Hindlimb muscle (tissue), 1 donor: ENCODE measurements at places on chromosomes 1 and 21.

DNA sequence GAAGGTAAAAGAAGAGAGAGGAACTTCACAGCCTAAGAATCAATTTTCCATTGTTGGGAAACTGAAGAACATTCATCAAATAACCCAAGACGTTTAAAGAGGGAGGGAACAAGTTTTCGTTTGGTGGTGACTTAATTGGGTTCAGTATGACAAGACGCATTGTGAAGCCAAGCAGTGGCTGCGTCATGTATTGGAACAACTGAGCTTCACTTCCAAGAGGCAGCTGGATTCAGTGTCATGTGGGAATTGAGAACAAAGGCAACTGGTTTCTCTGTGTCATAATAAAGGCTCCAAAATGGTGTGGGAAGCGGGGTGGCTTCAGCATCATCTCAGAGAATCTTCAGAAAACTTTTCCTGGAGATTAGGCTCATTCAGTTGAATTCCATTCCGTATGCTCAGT is 29.8 kb upstream of the RC3H1 start:
- DNase-seq: peak; percentile 34

- DNase-seq: no peak
These were observed 6.9 kb upstream of the GPATCH4 start for GRCh38 chr1:156608036-156608674.

DNA sequence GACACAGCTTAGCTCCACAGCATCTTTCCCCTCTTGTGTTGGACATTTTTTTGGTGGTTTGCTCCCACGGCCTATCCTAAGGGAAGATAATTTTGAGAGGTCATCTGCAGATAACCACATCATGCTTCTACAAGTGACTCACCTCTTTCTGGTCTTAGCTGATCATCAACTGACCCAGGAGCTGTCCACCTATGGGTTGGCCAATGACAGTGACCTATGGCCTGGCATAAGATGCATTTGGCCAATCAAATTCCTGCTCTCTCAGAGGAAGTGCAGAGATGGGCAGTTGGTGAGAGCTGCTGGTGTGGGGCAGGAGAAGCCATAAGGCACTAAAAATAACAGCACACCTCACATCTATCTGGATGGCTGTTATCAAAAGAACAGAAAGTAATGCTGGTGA is 100.0 kb upstream of the CLDN14 start:
- no peak for DNase-seq

GRCh38 chr1:81151206-81151605 is 649.5 kb upstream of the ADGRL2 start:
- DNase-seq: no peak

GRCh38 chr1:196143602-196144342 is 464.5 kb downstream of the KCNT2 start:
- DNase-seq: no peak

DNA sequence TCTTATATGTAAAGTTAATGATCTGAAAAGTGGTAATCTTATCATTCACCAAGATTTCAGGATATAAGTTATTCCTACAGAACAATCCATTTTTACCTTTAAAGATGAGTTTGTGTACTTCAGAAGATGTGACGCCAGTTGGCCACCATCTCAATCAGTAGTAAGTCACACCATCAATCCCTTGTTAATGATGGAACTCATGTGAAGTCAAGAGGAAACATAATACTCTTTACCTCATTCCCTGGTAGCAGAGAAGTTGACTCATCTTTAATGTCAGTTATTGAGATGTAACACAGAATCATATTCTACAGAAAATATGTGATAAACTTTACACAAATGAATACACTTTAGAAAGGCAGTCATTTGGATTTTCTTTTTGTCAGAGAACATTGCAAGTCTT is 38.2 kb downstream of the MRPL39 start:
- no peak for DNase-seq

DNA sequence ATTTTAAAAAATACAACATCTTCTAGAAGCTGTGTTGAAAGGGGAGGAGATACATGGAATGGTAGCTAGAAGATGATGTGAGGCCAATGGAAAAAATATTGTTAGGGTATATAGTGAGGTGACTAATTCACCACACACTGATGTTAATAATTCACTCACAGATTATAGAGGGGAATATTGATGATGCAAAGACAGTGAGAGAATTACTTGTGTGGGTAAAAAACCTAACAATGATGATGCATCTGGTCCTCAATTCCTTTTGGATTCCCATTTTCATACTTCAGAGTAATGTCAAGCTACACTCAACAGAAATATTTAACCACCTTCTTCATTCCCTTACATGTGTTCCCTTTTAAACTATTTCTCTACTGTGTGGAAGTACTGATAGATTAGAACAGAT is 169.5 kb upstream of the DPYD start:
- no peak for DNase-seq

DNA sequence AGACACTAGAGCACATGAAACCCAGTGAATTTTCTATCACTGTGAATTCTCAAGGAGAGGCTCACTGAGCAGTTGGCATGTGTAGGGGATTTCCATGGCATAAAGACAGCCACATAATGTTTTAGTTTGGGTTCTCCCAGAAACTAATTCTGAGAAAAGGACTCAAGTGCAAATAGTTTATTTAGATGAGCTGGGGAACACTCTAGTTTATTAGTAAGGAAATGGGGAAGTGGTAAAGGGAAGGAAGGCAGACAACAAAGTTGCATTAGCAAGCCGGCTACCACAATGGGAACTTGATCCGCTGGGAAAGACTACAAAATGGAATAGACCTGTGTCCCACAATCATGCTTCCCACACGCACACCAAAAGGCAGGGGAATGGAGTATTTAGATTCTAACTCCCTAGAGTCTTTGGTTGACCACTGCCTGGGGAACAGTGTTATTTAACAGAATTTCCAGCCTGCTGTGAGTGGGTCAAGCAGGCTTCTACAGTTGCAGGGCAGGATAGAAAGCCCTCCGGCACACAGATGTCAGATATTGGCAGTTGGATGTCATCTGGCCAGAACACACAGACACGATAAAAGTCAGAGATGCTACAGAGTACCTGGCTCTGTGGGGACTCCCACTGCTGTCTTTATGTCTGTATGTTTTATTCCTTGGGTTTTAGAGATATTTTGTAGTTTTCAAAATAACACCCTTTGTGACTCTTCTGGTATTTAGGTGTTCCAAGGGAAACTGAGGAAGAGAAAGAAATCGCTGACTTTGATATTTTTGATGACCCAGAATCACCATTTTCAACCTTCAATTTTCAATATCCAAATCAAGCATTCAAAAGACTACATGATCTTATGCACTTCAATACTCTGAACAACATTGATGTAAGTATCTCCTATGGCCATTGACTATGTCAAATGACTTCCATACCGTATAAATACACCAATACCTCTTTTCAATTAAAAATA is 150.1 kb downstream of the PLA2G4A start:
- DNase-seq: no peak

GRCh38 chr1:174812656-174813055 is 187.1 kb upstream of the CACYBP start:
- no peak for DNase-seq

DNA sequence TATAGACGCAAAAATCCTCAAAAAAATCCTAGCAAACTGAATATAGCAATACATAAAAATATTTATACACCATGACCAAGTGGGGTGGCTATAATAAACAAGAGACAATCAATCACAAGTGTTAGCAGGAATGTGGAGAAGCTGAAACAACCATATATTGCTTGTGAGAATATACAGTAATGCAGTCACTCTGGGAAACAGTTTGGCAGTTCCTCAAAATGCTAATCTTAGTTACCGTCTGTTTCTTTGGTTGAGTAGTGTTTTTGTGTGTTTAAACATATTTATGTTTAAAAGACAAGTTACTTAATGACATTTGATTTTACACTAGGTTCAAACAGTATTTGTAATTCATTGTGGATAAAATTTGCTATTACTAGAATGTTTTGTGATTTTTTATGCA is 792.0 kb downstream of the LTN1 start:
- no peak for DNase-seq

DNA sequence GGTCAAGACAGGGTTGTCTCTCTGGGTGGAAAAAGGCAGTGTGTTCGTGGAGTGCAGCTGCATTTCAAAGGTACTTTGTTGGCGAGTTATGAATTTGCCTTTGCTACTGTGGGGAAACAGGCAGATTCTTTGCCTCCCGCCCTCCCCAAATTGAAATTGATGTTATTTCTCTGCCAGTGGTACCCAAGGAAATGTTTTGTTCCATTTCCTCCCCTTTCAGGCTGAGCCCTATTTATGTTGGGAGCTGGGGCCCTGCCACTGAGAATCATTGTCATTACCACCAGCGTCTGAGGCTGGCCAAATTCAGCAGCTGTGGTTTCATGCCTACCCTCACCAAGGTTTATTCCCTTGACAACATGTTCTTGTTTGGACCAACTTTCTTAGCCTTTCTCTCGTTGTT is 48.5 kb upstream of the OLIG2 start:
- no peak for DNase-seq

GRCh38 chr1:19315378-19316198 is 3.5 kb downstream of the SLC66A1 start:
- DNase-seq: no peak

- no peak for DNase-seq
These were observed 283.1 kb downstream of the TM2D1 start for GRCh38 chr1:61441723-61442262.

GRCh38 chr1:55318116-55318817 is 103.1 kb upstream of the USP24 start:
- no peak for DNase-seq

GRCh38 chr1:150765296-150765976 is at the start of gene CTSS:
Gene CTSS (minus strand): TSS chr1:150765778. CDS start chr1:150764763, 1,015 bp downstream.
- peak; percentile 32 for DNase-seq

GRCh38 chr1:200279810-200280411 is 129.9 kb downstream of the ZNF281 start:
- DNase-seq: no peak

DNA sequence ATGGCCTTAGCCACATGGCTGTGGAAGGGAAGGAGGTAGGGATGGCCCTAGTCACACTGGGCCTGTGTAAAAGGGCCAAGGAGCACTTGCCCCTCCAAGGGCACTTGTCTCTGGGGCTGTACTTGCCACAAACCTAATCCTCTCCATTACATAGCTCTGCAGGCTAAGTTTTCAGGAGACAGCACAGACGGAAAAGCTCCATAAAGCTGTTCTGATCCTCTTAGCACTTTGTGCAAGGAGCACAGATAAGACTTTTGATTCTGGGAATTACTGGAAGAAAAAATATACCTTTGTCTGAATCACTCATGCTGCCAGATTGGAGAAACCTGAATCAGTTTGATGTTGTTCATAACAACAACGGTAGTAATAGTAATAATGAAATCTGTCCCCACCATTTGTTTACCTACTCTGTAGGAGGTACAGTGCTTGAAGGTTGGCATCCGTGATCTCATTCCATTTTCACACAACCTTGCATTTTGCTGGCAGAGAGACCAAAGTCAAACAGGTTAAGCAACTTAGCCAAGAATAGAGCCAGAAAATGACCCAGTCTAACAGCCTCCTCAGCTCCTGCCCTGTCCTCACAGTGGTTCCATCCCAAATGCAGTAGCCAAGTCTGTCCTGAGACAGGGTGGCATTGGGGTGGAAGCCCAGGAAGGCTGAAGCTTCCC is 207.1 kb downstream of the ROR1 start:
- DNase-seq: no peak

- DNase-seq: no peak
These were observed 20.7 kb upstream of the CYYR1 start for GRCh38 chr21:26593800-26594199.

DNA sequence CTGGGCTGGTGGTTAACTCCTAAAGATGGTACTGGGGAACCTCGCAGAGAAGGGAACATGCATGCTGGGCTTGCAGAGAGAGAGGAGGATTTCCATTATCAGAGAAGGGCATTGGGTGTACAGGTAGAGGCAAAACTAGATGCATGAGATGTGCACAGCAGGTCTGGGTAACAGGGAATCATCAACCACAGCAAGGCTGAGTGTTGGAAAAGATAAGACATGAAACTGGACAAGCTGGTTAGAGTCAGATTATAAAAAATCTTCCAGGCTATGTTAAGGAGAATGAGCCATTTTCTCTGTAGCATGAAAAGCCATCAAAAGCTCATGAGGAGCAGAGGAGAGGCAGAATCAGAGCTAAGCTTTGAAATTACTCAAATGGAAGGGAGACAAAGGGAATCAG is 147.8 kb downstream of the VAV3 start:
- no peak for DNase-seq

- DNase-seq: no peak
These were observed 182.9 kb downstream of the OMA1 start for GRCh38 chr1:58363585-58363984.
